ENCODE measurements at places on chromosomes 7 and 10.

DNA sequence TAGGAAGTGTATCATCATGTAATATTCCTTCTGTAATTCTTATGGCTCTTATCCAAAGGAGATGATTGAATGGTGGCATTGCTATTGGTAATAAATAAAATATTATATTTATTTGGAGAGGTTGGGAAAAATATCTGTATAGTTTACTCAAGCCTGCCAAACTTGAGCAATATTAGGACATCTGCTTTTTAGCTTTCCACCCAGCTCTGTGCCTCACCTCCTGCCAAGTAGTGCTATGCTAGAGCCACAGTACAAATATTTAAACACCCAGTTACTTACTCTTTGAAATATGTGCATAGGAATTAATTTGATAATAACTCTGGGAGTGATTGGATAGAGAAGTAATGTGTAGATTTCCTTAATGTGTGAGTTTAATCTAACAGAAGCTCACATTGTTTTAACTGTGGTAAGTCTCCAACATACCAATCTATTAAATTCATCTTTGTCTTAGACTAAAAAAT, 129.2 kb downstream of the BBS9 start:
- no peak for DNase-seq

DNA sequence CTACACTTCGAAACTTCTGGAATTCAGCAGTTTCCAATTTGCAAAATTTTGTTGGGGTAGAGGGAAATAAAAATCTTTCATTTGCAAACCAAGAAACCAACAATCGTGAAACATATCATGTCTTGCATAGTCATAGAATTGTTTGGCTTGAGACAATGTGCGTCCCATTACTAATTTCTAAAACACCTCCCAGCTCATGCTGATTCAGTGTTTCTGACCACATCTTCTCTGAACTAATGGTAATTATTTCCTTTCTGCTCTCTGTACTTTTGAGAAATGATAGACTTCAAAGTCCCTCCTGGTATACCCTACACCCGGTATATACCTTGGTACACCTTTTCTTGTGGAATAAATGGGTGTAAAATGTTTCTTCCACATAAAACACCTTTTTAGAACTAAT, 41.8 kb upstream of the TSPAN13 start:
- no peak for DNase-seq

DNA sequence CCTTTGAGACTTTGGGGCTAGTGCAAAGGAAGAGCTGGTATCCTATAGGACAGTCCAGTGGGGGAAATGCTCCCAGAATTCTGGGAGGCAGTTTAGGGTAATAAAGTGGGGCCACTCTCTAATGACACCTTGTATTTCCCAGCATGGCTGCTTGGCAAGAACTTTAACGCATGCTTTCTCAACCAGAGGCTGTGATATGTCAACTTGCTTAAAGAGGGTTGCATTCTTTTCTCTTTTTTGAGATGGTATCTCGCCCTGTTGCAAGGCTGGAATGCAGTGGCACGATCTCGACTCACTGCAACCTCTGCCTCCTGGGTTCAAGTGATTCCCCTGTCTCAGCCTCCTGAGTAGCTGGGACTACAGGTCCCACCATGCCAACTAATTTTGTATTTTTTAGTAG, 38.4 kb downstream of the ALDH18A1 start:
- DNase-seq = no peak

GRCh38 chr7:128100949-128101713, 69.9 kb upstream of the LRRC4 start:
- DNase-seq = no peak

- no peak for DNase-seq
Observed at GRCh38 chr10:122132331-122132755, 138.8 kb upstream of the BTBD16 start.

GRCh38 chr7:51639661-51640334, 323.2 kb upstream of the COBL start:
- no peak for DNase-seq

GRCh38 chr10:124536496-124537050, 75.0 kb downstream of the LHPP start:
- peak; percentile 58 for DNase-seq

GRCh38 chr10:788796-789748, 99.6 kb upstream of the DIP2C start:
- peak; percentile 73 for DNase-seq

DNA sequence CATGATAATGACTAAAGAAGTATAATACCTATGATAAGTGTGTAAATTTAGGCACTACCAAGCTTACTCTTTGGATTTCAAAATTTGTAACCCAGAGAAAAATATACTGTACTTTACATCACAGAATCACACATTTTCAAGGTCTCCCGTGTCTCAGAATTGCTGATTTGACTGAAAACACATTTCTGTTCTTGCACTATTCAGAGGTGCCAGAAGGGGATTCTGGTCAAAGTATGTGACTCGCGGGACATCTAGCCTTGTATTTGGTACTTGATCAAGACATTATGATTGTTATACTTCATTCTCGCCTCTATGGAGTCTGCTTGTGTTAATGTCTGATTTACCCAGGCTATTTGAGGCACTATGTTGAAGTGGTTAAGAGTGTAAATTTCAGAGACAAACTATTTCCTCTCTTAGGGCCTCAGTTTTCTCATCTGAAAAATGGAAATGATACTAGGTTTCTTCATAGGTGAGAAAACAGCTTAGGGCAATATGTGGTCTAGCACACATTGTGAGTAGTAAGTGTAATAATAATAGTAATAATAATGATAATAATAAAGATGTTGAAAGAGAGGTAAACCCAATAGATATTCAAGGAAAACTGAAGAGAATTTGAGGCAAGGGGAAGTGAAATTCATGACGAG, 320.4 kb downstream of the RNLS start:
- DNase-seq = no peak

- no peak for DNase-seq
Observed at GRCh38 chr7:74579800-74580685, 77.5 kb upstream of the GTF2I start.

DNA sequence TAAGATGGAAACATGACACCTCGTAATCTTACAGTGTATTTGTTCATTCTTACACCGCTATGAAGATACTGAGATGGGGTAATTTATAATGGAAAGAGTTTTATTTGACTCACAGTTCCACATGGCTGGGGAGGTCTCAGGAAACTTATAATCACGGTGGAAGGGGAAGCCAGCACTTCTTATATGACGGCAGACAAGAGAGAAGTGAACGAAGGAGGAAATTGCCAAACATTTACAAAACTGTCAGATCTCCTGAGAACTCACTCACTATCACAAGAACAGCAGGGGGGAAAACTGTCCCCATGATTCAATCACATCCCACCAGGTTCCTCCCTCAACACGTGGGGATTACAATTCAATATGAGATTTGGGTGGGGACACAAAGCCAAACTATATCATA, 282.3 kb downstream of the HGF start:
- no peak for DNase-seq

DNA sequence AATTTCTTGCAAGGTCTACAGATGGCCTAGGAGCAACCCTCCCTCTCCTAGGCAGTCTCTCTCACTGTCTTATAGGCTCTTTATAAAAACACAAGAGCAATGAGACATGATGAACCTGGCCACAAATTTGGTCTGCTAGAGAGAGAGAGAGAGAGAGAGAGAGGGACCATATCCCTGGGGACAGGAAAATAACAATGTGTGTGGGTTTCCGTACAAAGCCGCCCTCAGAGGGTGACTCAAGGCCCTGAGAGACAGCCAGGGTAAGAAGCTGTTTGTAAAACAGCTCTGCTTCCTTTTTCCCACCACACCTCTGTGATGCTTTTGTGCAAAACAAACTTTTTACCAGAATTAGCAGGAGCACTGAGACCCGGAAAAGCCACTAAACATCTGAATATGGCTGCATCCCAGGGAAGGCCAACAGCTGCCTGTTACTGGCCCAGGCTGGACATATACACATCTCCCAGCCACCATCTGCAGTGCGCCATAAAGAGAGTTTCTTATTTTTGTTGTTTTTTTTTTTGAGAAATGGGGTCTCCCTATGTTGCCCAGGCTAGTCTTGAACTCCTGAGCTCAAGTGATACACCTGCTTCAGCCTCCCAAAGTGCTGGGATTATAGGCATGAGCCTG, 18.4 kb downstream of the GIMAP5 start:
- no peak for DNase-seq

DNA sequence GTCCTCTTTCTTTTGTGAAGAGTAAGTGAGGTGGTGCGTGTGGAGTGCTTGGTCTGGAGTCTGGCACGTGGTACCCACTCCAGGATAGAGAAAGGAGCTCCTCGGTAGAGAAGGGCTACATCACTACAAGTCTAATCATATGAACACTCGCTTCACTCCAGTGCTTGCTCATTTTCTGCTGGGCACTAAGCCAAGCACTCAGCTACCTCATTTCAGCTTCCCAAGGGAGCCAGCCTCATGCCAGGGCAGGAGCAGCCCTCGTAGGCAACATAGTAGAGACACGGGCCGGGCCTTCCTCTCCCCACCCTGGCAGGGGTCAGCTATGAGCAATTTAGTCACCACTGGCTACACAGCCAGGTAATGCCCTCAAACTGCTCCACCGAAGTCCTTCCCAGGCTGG, 11.4 kb upstream of the HSPA12A start:
- no peak for DNase-seq

- no peak for DNase-seq
Observed at GRCh38 chr7:158741294-158741666, 36.7 kb upstream of the NCAPG2 start.

GRCh38 chr10:7788639-7789286, 786 bp downstream of the ATP5F1C start:
- no peak for DNase-seq

DNA sequence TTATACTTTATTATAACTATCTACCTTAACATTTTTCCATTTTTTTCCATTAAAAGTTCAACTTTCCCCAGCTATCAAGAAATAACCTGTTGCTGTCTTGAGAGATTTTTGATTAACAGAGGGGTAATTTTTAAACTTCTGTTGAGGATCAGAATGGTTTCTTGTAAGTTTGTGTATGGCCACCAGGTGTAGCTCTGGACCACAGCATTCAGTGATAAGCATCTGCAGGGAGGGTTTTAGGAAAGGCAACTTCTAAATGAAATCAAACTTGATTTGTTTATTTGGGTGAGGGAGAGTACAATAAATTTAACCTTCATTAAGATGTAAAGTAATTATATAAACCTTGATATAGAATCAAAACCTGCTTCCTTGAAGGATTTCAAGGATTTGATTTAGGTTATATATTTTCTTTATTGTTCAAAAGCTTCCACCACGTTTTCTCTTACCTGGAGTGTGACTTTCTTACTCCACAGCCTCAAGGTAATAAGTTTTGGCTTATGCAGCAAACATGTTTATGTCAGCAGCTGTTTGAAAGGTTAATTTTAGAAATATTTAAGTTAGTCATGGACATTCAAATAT, 153.3 kb downstream of the STK31 start:
- DNase-seq = peak; percentile 68

DNA sequence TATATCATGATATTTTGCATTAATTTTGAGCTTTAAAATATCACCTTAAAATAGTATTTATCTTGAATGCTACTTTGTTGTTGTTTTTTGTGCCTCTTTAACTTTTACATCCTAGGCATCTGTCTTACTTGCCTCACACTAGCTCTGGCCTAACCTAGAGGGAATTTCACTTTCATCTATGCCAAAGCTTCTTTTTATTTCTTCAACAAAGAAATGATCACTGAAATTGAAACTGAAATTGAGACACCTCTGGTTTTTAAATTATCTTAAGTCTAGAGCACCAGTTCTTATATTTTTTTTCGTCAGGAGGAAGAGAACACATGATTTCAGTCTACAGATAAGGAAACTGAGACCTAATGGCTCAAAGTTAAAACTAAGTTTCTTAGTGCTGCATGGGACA, 3.5 kb upstream of the SCIN start:
- DNase-seq = no peak

DNA sequence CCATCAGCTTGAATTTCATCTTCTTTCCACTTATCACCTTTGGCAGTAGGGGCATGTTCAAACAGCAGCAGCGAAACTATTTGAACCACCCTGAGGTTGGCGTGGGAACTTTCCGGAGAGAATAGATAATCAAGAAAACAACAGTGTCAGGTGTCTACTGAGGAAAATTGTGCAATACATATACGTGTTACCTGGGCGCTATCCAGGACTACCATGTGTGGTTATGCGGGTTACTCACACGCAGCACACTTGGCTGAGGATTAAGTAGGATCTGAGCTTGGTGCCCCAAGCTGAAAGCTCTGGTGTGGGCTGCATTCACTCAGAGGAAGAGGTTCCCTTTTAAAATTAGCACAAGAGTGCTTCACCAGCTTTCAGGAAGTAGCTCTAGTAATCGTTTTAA, 8.8 kb upstream of the ABI1 start:
- DNase-seq = no peak

DNA sequence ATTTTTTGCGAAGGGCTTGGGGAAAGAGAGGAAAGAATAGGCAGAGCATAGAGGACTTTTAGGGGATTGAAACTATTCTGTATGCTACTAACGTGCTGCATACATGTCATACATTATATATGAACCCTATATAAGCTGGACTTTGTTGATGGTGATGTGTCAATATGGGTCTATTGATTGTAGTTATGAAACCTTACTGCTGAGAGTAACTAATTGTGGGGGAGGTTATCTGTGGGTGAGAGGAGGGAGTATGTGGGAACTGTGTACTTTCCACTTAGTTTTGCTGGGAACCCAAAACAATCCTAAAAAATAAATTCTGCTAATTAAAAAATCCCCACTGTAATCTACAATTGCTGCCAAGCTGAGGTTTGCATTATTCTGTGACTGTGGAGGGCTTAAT, 15.3 kb upstream of the CYP2C19 start:
- no peak for DNase-seq

- DNase-seq = no peak
Observed at GRCh38 chr7:100972002-100972347, 2.6 kb downstream of the MUC12 start.

DNA sequence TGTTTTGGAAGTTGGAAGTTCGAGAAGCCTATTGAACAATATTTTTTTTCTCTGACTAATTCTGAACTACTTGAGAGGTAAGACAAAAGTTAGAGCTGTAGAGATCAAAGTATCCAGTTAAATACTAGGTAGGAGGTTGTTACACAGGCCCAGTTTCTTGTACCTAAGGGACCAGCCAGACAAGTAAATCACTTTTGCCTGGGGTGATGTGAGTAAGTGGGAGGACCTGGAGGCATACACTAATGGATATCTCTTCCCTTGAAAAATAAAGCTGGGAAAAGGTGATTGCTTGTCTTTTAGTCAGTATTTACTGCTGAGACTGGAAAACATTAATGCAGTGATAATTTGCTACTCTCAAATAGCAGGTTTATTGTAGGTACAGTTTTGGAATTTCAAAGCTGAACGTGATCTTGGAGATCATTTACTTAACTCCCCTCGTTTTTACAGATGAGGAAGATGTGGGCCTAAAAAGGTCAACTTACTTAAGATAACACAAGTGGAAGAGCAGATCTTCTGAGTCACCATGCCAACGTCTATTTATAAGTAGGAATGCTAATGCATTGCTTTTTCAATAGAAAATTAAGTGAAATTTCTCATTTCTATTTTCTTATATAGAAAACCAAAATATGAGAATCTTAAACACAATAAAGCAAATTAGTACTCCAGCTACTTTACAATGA, 181.3 kb downstream of the PPP1R9A start:
- no peak for DNase-seq

- peak; percentile 28 for DNase-seq
Observed at GRCh38 chr10:32367793-32368453, 21.0 kb upstream of the EPC1 start.
